ENCODE measurements at places on chromosomes 5 and 9.

GRCh38 chr5:13378091-13378490 is 566.4 kb downstream of the DNAH5 start:
- no peak for DNase-seq

GRCh38 chr9:82124090-82124489 is 135.5 kb downstream of the SPATA31D1 start:
- DNase-seq: no peak

GRCh38 chr9:91360551-91361290 is 997 bp downstream of the AUH start:
- DNase-seq: peak; percentile 93

GRCh38 chr9:115492869-115493268 is 374.9 kb upstream of the TNC start:
- DNase-seq: no peak

DNA sequence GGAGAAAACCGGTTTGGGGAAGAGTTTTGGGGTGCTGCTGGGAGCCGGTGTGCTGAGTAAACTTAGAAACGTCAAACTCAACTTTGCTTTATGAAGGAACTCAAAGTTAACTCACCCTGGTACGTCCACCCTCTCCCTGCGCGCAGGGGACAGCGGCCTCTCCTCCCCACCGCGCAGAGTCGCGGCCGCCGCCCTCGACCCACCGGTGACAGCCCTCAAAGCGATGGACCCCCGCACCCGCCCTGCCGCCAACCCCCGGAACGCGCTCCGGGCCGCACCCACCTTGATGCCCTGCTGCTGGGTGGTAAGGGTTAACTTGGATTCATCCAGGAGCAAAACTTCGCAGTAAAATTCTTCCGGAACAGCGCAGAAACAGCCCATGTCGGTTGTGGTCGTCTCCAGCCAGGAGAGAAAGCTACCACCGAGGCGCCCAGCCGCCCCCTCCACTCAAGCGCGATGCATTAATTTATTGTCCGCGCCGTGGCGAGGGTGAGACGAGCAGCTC is 366 bp downstream of the EPB41L4A start:
- DNase-seq: no peak
